Pancreas (tissue), 10 donors: ENCODE measurements at places on chromosomes 4 and X.

- no peak for DNase-seq
Measured at GRCh38 chr4:188680004-188680666, 540.9 kb downstream of the TRIML1 start.

- DNase-seq = no peak
Measured at GRCh38 chr4:171812665-171813525, at the start of gene GALNTL6. Gene GALNTL6 (plus strand): TSS chr4:171813404.

- no peak for DNase-seq
Measured at GRCh38 chr4:145525291-145525740, 43.7 kb downstream of the SMAD1 start.

DNA sequence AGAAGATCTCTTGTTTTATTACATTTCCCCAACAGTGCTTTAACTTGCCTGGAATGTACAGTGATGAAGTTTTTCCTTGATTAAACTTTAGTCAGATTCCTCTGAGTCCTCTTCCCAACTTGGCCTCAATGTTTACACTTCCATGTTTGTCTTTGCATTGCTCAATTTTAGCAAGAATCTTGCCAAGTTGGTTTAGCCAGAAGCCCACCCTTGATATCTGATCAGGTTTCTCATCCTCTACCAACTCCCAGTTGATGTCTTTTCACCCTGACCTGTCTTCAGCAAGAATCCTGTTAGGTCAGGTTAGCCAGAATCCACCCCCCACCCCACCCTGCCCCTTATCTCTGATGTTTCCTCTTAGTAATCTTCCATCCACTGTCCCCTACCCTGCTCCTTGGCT, 120.9 kb downstream of the MBNL3 start:
- no peak for DNase-seq

GRCh38 chr4:55013431-55013955, 111.9 kb downstream of the KDR start:
- DNase-seq = no peak

DNA sequence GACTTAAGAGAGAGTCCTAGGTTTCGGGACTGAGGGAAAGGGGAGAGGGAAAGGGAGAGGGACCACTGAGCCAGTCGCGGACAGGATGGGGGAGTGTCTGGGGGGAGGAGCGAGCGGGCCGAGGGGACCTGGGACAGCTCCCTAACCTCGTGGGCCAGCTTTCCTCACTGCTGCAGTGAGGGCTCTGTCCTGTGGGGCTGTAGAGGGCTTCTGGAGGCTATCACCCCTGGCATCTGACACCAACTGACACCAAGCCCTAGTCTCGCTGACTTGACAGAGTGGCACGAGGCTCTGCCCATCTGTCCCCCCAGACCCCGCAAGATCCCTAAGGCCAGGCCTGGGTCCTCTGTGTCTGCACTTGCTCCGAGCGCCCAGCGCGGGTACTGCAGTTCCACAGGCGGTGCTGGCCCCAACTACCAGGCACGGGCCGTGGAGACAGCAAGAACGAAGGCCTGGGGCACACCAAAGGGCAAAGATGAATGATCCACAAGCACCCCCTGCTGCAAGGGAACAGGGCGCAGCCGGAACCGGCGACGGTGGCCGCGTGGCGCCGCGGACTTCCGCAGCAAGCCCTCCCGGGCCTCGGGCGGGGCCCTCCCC, 465 bp downstream of the HAUS7 start:
- no peak for DNase-seq

DNA sequence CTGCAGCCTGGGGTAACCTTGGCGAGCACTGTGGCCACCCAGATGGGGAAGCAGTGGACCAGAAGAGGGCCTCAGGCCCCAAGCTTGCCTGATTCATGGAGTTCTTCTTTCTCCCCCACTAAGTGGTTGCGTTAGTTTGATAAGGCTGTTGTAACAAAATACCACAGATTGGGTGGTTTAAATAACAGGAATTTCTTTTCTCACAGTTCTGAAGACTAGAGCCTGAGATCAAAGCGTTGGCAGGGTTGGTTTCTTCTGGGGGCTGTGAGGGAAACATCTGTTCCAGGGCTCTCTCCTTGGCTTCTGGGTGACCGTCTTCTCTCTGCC, 105.7 kb upstream of the GATB start:
- no peak for DNase-seq

DNA sequence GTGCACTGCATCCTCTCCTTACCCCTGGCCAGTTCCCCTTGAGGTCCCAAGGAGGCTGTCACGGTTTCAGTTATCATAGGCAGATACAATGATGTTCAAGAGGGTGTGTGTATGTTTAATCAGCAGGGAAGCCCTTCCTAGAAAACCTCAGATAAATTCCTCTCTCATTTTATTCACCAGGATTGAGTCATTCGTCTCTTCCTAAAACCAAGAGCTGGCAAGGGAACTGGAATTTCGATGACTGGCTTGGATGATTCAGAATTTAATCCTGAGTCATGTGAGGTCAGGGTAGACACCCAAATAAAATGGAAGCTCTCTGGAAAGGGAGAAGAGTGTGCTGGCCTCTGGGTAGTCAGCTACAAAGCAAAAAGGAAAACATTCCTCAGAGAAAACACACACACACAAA, 106.2 kb upstream of the RAPGEF2 start:
- DNase-seq = no peak

DNA sequence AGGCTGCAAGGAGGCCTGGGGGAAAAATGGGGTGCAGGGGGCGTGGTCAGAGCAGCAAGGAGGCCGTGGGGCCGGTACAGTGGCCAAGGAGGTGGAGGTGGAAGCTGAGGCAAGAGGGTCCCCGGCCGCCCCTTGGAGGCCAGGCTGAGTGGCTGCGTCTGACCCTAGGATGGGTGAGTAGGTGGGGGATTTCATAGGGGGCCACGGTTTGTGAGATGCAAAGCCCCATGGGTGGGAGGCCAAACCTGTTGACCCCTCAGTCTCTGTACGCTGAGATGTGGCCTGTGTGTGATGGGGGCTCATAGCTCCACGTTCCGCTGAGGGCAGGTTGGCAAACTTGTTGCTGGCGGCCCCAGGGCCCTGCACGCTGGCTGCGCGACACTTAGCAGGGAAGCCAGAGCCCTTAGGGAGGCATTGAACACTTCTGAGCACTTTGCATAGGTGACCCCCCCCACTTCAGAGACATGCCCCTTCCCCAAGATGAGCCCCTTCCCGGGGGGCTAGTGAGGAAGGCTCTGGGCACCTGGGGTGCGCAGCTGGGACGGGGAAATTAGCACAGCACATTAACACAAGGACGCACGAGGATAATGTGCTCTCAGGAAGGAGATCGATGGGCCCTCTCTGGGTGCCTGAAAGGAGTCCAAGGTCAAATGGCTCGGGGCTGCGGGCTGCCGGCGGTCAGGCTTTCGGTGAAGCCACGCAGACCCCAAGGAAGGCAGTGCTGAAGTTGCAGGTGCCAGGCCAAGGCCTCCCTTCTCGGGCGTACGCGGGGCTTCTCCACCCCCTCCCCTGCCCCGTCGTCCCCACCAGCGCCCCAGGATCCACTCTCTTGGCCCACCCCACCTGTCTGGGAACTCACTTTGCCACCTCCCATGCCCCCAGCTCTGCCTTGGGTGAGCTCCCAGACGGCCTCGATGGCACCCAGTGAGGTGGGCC, 107.4 kb downstream of the HMX1 start:
- peak; percentile 41 for DNase-seq

- no peak for DNase-seq
Measured at GRCh38 chrX:43631841-43632240, 24.3 kb upstream of the MAOA start.

DNA sequence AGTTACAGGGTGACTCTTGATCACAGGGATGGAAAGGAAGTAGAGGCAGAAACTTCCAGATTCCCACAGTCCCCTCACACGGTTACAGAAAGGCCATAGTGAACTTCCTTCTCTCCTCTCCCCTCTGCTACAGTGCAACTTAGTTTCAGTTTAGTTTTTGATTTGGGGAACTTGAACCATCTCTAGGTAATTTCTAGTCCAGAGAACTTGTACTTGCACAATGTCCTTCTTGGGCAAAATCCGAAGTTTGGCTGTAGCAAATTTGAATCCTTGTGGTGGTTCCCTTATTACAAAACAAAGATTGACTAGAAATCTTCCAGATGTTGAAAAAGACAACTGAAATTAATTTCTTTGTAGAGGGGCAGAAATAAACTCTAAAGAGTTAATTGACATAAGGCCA, 1.2 kb upstream of the BLTP1 start:
- DNase-seq = no peak

DNA sequence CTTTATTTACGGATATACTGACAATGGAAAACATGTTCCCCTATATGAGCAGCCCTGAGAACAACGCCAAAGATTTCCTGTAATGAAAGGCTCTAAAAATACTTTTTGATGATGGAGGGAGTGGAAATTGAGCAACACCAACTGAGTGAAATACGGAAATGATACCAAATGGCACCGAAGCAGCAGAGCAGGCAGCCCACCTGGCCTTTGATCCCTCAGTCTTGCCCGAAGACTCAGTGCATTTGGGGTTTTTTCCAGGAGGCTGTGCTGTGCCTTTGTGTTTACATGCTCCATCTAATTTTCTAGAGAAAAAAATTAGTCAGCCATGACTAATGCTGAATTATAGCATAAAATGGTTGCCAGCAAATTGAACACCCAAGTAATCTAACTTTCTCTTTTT, 169.9 kb upstream of the RBPJ start:
- DNase-seq = no peak

DNA sequence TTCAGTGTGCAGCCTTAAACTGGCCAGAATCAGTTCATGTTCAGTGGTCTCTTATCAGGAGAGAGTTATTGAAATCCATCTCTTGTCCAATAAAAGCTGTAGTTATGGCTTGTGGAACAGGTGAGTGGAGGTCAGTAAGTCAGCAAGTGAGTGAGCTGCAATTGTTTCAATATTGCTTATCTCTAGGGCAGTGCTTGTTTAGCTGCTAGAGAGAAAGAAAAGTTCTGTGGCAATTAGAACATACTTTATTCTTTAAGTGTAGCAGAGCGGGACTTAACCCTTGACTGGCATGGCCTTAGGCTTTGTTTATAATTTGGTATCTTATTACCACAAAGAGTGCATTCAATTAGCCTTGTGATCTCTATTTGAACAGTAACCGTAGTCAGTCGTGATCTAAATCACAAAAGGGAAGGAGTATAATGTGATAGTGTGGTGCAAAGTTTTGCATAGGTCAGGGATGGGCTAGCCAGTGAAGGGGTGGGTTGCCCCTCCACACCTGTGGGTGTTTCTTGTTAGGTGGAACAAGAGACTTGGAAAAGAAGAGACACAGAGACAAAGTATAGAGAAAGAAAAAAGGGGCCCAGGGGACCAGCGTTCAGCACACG, 6.9 kb upstream of the ETDC start:
- no peak for DNase-seq

DNA sequence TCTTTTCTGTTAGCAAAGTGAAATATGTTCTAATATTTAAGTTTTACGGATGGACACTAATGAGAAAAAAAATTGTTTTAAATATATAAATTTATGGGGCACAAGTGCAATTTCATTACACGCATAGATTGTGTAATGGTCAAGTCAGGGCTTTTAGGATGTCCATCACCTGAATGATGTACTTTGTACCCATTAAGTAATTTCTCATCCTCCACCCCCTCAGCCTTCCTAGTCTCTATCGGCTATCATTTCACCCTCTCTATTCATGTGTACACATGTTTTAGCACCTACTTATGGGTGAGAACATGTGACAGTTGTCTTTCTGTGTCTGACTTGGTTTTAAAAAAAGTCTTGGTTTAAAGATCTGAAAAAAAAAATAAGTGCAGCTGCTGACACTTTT, 616.0 kb downstream of the IQCM start:
- no peak for DNase-seq

- no peak for DNase-seq
Measured at GRCh38 chr4:153154007-153154975, 50.0 kb upstream of the TRIM2 start.

GRCh38 chrX:118115953-118116712, 477 bp downstream of the KLHL13 start:
- no peak for DNase-seq

- no peak for DNase-seq
Measured at GRCh38 chrX:19673375-19674040, 158.2 kb upstream of the MAP3K15 start.

- DNase-seq = no peak
Measured at GRCh38 chrX:17623750-17624149, 113.5 kb upstream of the SCML1 start.

GRCh38 chr4:1203026-1203616, 30.7 kb upstream of the SPON2 start:
- no peak for DNase-seq
